Renal cortical epithelial cell (primary cell): ENCODE measurements at places on chromosomes 7 and 10. TPM values are rescaled to one million over a fixed set of nuclear protein-coding genes. Genes with fewer than 3 reads are reported as not detected.

- no peak for DNase-seq
Observed at GRCh38 chr10:119663866-119664698, 12.9 kb downstream of the BAG3 start.

- DNase-seq = no peak
Observed at GRCh38 chr7:133650069-133650468, 397.2 kb downstream of the EXOC4 start.

DNA sequence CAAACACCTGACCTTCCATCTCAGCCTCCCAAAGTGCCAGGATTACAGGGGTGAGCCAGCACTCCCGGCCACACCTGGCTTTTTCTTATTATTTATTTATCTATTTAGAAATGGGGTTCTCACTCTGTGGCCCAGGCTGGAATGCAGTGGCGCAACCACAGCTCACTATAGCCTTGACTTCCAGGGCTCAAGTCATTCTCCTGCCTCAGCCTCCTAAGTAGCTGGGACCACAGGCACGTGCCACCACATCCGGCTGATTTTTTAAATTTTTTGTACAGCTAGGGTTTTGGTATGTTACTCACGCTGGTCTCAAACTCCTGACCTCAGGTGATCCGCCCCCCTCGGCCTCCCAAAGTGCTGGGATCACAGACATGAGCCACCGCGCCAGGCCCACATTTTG, 56.9 kb upstream of the MYL10 start:
- DNase-seq = no peak

GPC2 gene
- 1.6 and 2.3 TPM in 2 replicates for total RNA-seq

GRCh38 chr7:33959676-33960075, 54.3 kb downstream of the BMPER start:
- no peak for DNase-seq

RGS10 gene
- 26.5 and 80.2 TPM in 2 replicates for total RNA-seq

GRCh38 chr10:77548157-77548556, 89.5 kb downstream of the KCNMA1 start:
- no peak for DNase-seq

PGAM2 gene
- total RNA-seq = 0.15 TPM in 1 of 2 replicates, not detected in the other

- DNase-seq = peak; percentile 22
Observed at GRCh38 chr10:306675-307185, 171.5 kb downstream of the ZMYND11 start.

GRCh38 chr10:73646598-73647041, 5.3 kb upstream of the MYOZ1 start:
- DNase-seq = no peak

- DNase-seq = no peak
Observed at GRCh38 chr7:135262623-135263320, 29.1 kb downstream of the STRA8 start.

GRCh38 chr10:7318836-7319235, 92.0 kb downstream of the SFMBT2 start:
- no peak for DNase-seq

GRCh38 chr7:120915314-120916105, 35.1 kb upstream of the ING3 start:
- no peak for DNase-seq

DNA sequence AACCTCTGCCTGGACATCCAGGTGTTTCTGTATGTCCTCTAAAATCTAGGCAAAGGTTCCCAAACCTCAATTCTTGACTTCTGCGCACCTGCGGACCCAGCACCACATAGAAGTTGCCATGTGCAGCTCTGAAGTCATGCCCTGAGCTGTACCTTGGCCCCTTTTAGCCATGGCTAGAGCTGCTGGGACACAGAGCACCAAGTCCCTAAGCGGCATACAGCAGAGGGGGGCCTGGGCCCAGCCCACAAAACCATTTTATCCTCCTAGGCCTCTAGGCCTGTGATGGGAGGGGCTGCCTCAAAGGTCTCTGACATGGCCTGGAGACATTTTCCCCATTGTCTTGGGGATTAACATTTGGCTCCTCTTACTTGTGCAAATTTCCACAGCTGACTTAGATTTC, 14.6 kb downstream of the TMEM243 start:
- no peak for DNase-seq

ICA1 gene
- 13.7 and 26.6 TPM in 2 replicates for total RNA-seq

DNA sequence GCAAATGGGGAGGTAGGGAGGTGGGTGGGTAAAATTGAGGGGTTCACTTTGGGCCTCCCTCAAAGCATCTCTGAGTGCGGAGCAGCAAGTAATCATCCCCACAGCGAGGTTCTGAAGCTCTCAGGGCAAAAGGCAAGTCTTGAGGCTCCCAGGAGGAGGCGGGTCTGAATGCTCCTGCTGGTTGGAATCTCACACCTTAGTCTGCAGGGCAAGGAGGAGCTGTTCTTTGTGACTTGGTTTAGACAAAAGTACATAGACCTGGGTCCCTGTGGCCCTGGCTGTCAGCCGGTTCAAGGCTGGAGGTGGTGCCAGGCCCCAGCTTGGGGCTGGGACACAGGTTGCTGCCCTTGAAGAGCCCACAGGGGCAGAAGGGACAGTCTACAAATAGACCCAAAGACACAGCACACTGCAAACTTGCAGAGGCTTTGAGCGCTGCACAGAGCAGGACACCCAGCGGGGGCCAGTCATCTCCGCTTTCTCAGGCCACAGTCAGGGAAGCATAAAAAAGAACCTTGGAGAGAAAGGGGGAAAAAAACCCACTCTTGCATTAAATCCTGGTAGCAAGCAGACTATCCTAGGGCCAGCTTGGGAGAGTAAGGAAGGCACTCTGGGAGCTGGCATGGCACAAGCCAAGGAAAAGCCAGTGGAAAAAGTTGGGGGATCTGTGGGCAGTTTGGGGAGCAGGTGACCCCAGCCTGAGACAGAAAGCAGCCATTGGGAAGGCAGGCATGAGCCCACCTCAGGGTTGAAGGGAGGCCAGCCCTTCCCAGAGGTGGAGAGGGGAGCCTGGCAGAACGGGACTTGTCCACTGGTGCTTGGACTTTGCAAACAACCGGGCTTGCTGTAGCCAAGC, 926 bp upstream of the C10orf71 start:
- no peak for DNase-seq

DNA sequence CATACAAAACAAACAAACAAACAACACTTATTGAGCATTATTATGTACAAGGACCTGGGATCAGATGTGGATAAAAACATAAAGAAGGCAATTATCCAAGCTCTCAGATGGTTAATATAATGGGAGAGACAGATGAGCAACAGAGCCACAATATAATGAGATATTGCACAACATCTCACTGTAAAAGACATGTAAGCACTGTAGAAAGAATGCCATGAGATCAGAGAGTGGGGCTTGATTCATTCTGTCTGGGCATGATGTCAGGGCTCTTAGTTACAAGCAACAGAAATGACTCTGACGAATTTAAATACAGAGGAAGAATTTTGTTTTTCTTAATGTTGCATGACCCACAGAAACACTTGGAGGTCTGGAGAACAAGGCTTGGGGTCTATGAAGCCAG, 164.7 kb upstream of the PLXDC2 start:
- DNase-seq = peak; percentile 53

- no peak for DNase-seq
Observed at GRCh38 chr10:123854498-123854897, 37.1 kb downstream of the CPXM2 start.

DNA sequence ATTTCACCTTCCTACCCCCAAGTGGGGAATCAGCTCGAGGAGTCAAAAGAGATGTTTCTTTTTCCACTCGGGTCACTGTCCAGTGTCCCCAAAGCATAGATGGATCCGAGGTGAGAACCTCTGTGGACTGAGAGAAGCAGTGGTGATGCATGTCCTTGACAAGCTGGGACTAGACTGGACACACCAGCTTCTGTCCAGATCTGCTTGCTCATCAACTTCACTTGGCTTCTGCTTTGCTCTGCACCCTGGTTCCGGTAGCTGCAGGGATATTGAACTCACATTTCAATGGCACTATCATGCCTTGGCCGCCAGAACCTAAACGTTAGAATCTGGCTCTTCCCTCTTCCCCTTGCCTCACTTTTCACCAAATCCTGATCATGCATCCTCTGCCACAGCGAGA, 50.3 kb upstream of the CXCL12 start:
- DNase-seq = no peak

DNA sequence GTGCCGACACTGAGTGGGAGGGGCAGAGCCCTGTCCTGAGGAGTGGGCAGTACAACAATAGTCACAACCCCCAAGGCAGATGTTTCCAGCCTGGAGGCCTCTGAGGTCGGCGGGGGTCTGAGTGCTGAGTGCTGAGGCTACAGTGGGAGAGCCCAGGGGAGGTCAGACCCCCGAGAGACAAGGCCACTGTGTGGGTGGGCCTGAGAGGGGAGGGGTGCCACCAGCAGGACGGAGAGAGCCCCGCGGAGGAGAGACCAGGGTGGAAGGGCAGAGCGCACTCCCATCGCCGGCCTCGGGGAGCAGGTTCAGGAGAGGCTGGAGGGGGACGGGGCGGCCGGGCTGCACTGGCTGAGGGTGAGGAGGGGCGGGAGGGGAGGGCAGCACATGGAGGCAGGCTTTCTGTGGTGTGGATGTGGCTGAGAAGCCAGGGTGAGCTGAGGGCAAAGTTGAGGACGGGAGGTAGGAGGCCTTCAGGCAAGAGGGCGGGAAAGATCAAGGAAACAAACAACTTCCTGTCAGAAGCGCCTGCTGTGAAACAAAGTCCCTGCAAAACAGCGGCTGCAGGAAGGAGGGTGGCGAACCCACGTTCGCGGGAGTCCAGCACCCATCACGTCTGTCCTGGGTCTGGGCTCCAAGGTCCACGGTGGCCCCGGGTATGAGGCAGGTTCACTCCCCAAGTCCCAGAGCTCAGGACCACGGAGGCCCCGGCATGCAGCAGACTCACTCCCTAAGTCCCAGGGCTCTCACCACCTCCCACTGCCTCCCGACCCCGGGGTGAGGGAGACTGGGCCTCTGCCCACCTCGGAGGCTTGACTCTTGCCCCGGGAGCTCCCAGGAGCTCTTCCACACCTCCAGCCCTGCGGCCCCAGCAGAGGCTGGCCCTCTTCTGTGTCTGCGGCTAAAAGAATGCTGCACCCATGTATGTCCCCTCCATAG, 76.8 kb upstream of the NKX6-2 start:
- no peak for DNase-seq

DNA sequence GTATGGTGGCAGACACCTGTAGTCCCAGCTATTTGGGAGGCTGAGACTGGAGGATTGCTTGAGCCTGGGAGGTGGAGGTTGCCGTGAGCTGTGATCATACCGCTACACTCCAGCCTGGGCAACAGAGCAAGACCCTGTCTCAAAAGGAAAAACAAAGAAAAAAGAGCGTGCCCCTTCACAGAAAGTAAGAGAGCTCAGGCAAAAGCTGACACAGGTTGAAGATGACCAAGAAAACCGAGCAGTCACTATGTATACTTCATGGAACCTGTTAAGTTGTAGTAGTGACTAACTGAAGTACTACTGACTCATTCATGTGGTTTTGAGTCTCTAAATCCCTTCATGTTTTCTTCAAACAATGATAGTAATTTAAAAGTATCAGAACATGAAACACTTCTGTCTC, 1.2 kb upstream of the PRRT4 start:
- DNase-seq = peak; percentile 36

DNA sequence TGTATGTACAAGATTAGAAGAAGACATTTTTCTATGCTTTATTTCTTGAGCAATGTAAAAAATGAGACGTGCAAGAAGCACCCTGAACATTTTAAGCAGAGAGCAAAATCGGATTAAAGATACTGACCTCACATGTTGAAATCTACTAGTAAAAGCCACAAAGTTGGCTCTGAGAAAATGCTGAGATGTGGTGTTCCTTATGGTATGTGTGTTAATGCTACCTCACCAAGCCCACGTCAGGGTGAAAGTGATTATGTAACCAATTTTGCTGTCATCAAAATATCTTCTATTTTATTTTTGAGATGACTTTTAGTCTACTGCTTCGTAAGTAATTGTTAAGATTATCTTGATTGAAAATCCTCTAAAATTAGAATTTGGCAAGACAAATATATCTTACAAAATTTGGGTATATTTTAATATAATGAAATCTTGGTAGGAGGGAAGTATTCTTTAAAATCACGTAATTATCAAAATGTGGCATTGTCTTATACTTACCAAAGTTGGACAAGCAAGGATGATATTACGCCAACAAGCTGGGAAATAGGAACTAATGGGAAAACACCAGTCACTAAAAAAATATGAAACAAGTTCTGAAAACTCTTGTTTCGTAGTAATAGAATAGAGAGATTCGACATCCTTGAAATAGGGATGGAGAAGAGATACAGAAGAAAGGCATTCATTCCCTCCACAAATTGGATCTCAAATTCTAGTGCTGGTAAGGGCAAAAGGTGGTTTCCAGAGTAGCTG, 5.8 kb downstream of the ADO start:
- no peak for DNase-seq

DNA sequence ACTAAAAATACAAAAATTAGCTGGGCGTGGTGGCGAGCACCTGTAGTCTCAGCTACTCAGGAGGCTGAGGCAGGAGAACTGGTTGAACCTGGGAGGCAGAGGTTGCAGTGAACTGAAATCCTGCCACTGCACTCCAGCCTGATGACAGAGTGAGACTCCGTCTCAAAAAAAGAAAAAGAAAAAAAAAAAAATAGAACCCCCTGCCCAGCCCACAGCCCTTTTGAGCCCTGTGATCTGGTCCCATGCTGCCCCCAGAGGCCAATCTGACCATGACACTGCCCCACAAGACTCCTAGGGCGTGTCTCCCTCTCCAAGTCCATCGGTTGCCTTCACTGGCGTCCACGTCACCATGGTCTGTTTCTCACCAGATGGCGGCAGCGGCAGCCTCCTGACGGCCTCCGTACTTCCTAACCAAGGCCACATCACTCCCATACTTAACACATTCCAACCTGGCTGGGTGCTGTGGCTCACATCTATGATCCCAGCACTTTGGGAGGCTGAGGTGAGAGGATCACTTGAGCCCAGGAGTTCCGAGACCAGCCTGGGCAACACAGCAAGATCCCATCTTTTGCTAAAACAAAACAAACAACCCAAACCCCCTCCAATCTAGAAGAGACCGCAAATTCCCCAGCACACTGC, 18.0 kb downstream of the STX1A start:
- peak; percentile 26 for DNase-seq

DNA sequence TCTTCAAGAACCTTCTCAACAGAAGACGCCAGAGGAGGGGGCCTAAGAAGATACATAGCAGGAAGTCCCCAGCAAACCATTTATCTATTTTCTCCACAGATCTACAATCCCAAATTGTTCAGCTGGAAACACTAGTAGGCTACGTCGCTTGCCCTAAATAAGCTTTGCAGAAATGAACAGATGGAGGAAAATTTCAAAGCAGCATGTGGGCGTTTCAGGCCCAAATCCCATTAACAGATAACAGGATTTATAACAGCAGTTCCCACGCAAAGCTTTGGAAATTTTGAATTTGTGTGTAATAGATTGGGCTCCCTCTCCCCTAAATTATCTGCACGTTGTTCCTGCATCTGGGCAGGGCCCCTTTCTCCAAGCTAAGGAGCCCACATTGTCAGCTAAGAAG, 60.6 kb upstream of the FRMD4A start:
- DNase-seq = no peak

- no peak for DNase-seq
Observed at GRCh38 chr7:135181261-135181928, 10.9 kb upstream of the CYREN start.

- peak; percentile 18 for DNase-seq
Observed at GRCh38 chr7:158973440-158973839, 117.1 kb downstream of the DYNC2I1 start.
